Caco-2 (cell line): ENCODE measurements at places on chromosomes 5 and 9. TPM values are rescaled to one million over a fixed set of nuclear protein-coding genes. Genes with fewer than 3 reads are reported as not detected.

DNA sequence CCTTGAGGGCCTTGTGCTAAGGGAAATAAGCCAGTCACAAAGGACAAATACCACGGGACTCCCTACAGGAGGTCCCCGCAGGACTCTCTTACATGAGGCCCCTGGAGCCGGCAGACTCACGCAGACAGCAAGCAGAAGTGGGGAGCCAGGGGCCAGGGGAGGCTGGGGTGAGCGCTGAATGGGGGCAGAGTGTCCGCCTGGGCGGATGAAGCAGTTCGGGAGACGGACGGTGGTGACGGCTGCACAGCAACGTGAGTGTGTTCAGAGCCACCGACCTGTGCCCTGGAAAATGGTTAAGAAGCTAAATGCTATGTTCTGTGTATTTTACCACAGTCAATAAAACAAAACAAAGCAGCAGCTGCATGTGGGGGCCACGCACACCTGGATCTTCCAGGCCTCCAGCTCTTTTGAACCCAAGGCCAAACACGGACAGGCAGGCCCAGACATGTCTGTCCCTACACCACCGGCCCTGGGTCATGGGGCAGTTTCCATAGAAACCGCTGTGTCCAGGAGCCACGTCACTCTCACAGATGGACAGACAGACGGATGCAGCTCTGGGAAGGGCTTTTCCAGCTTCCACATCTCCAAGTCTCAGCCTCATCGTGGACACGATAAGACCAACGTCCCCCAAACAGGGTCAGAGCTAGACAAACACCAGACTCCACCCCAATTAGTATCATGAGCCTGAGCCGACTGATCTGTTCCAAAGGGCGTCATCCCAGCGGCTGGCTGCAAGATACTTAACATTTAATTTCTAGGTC is 103.9 kb downstream of the VAV2 start:
- DNase-seq, result peak; percentile 63
- H3K36me3 ChIP-seq, result no peaks in the 10 kb centered on the region
- H3K4me1 ChIP-seq, result peaks cover 57% of the 10 kb centered on the region
- peak overlapping the region; percentile 89 for H3K27ac ChIP-seq
- no peaks in the 10 kb centered on the region for H3K27me3 ChIP-seq

Gene SLC1A3
- 178 and 195 TPM in 2 replicates for total RNA-seq

DNA sequence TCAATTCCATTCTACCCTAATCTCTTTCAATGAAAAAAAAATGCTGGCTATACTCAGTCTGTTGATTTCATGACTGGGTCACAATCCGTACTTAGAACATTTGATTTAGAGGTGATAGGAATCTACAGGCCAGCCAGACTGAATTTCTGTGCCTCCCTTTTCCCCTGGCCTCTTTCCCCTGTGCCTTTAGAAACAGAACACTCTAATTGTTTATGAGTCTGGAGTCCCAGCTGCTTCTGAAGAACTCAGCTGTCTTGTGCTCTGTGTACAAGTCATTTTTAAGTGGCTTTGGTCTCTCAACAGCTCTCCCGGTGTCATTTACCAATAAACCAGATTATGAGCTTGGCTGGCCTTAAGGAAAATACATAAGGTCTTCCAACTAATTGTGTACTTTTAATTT is 94.1 kb upstream of the ITGA2 start:
- no peaks in the 10 kb centered on the region for H3K36me3 ChIP-seq
- DNase-seq, result no peak
- H3K27me3 ChIP-seq, result no peaks in the 10 kb centered on the region
- no peak overlapping the region for H3K4me3 ChIP-seq
- H3K27ac ChIP-seq, result no peak overlapping the region

- no peaks in the 10 kb centered on the region for H3K36me3 ChIP-seq
- H3K4me3 ChIP-seq, result no peak overlapping the region
- H3K27ac ChIP-seq, result no peak overlapping the region
- DNase-seq, result no peak
- H3K4me1 ChIP-seq, result no peaks in the 10 kb centered on the region
These were observed 59.2 kb upstream of the IRX2 start for GRCh38 chr5:2810644-2811043.

GRCh38 chr5:111603446-111603827 is 91.1 kb upstream of the STARD4 start:
- no peak overlapping the region for H3K27ac ChIP-seq
- H3K36me3 ChIP-seq, result no peaks in the 10 kb centered on the region
- no peak for DNase-seq
- H3K4me3 ChIP-seq, result no peak overlapping the region
- H3K4me1 ChIP-seq, result no peaks in the 10 kb centered on the region
